Activated T-cell treated with anti-CD3 and anti-CD28 coated beads for 1 hour (primary cell): ENCODE measurements at places on chromosomes 3 and 15.

DNA sequence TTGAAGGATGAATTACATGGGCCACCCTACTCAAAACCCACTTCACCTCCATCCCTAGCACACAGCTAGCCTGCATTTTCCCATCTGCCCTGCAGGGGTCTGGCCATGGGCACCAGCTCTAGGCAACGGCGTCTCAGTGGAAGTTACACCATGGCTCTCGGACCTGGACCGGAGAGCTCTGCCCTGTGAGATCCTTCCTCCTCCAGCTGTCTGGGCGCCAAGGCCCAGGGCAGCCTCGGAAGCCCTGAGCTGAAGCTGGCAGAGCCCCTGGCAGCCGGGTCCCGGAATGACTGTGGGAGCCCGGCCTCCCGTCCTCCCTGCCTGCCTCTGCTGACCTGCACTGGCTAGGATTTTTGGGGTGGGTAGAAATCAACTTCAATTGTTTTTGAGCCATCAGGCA is 98.9 kb downstream of the CHSY1 start:
- DNase-seq, result no peak

GRCh38 chr15:48282216-48282615 is 49.0 kb upstream of the DUT start:
- DNase-seq, result no peak

DNA sequence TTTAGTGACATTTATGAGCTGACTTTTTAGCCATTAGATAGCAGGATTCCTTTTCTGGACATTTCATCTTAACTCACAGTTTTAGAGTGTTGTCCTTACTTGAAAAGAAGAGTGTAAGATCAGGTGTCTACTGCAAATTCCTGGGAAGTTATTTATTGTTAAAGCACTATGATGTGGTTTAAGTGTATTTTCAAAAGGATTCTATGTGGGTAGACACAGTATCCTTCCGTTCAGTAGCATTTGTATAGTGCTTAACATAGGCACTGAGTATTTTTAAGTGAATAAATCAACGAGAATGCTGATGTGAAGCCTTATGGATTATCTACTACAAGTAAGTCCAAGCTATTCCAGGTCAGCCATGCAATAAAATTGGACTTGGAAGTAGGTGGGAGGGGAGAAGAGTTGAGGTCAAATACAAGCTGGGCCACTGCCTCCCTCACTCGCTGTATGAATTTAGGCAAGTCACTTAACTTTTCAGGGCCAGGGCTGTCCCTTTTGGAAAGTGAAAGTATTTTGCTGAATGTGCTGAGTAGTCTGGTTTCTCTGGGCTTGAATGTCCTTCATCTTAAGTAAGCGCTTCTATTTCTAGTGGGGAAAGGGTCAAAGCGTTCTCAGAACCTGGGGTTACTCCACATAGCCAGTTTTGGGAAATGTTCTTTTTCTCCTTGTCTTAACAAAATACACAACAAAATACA is 48.6 kb downstream of the GAP43 start:
- DNase-seq, result no peak

DNA sequence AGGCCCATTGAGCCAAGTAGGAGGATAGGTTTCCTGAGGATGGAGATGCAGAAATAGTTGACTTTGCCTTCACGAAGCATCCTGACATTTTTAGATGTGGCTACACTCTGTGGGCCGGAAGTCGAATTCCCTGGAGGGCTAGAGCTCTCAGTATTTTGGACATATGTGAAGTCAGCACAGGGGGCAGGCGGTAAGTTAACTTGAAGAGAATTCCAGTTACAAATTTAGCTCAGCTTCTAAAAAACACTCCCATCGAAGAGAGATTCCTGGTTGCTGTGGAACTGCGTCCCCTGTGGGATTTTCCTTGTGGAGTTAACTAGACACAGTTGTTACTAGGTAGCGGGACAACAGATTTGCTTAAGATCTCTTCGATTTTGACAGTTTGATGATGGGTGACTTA is 161.9 kb upstream of the RGMA start:
- no peak for DNase-seq

DNA sequence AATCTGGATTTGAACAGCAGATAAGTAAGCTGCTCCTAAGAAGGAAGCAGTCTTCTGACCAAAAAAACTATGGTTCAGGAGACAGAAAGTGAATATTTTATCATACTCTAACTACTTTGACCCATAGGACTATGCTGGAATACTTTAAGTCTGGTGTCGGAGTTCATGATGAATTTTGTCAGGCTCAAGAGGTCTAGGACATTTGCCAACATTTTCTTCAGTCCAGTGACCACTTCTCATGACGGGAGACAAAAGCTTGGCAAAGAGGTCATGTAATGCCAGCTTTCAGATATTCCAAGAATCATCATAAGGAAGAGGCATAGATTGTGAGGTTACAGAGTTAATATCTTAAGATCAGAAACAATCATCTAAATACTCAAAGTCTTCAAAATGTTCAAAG is 20.5 kb upstream of the DCBLD2 start:
- DNase-seq, result no peak

GRCh38 chr3:195908694-195909581 is 587 bp upstream of the TNK2 start:
- no peak for DNase-seq

- no peak for DNase-seq
Observed at GRCh38 chr3:30186741-30187219, 419.6 kb upstream of the TGFBR2 start.

DNA sequence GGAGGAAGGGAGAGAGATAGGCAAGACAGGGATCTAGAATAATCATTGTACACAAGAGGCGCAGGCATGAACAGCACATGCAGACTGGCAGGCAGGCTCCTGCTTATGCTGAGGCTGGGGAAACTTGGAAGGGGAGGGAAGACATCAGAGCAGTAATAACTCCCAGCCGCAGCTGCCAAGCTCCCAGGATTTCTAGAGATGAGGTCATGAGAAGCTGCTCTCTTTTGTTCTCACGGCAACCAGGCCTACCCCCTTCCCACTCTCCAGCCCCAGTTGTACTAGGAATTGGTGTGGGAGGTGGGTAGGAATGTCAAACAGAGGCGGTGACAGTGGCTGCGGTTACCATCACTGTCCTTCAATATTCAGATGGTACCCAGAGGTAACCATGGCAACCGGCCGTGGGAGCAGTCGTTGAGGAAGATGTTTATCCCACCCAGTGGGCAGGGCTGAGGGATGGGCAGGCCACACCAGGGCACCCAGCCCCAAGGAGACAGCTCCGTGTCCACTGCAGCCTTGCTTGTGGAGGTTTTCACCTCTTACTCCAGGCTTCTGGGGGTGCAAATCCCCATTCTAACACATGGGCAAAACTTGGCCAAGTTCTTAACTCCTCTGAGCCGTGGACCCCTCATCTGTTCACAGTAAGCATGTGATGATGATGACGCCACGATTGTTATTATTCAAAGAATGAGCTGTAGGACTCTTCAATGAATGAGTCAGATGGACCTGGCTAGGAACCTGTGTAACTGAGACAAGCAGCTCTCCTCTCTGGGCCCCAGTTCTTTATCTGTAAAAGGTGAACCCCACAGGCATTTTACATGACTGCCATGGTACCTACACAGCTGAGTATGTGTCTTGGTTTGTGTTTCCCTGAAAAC is 360.8 kb upstream of the PROK2 start:
- no peak for DNase-seq

GRCh38 chr3:127688416-127689265 is 15.9 kb downstream of the ABTB1 start:
- DNase-seq, result no peak

- no peak for DNase-seq
Observed at GRCh38 chr3:134850761-134851160, 55.7 kb downstream of the EPHB1 start.

- DNase-seq, result no peak
Observed at GRCh38 chr15:65937476-65937875, 68.2 kb downstream of the RAB11A start.

DNA sequence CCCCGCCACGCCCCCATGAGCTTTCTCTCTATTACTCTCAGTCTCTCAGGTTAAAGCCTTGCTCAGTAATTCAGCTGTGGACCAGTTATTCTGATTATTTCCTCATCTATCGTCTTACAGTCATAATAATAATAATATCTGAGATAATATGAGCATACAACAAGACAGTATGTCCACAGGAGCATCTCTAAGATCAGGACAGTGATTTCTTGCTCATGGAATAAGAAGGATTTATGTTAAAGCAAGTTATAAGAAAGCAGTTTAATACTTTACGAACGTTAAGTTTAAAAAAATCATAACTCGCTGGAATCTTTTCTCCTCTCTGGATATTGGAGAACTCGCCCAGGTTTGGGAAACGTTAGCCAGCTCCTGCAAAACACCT is 643 bp upstream of the LMCD1 start:
- no peak for DNase-seq

DNA sequence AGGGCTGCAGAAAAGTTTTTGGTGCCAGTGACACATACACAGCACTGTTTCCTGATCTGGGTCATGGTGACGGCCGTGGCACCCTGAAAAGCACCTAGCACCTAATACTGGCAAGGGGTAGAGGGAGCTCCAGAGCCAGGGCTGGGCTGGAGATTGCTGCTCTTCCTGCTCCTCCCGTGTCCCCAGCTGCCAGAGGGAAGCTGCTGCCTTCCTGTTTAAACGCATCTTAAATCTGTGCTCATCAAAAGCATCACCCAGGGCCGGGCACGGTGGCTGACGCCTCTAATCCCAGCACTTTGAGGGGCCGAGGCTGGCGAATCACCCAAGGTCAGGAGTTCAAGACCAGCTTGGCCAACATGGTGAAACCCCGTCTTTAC is 156.7 kb upstream of the MEF2A start:
- DNase-seq, result no peak

GRCh38 chr3:57066471-57066870 is 6.0 kb downstream of the SPATA12 start:
- DNase-seq, result no peak

DNA sequence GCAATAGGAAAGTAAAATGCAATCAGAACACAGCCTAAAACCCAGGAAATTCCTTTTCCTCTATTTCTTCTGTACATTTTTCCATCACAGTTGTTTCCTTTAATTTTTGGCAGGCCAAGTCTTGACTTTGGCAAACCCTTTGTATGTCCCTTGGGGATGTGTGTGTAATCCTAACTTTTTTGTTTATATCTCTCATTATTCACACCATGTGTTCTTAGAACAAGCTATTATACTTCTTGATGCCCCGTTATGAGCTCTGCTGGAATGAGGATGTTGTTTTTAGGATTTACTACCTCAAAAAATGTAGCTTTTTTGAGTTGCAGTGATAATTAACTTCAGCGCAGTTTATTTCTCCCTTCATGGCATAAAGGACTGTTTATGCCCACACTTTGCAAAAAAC is 123.4 kb downstream of the ABI3BP start:
- no peak for DNase-seq

DNA sequence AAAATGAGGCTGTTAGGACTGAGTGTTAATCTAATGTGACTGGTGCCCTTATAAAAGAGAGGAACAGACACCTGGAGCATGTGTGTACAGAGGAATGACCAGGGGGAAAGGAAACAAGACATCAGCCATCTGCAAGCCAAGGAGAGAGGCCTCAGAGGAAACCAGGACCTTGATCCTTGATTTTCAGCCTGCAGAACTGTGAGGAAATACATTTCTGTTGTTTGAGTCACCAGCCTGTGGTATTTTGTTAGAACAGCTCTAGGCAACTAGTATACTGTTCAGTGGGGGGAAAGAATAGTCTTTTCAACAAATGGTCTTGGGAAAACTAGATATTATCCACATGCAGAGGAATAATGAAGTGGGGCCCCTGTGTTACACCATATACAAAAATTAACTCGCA is 80.6 kb downstream of the CCR1 start:
- DNase-seq, result no peak
